ENCODE measurements at places on chromosomes 13 and 19.

- no peak for DNase-seq
These were observed 4.9 kb upstream of the TFDP1 start for GRCh38 chr13:113579686-113580085.

DNA sequence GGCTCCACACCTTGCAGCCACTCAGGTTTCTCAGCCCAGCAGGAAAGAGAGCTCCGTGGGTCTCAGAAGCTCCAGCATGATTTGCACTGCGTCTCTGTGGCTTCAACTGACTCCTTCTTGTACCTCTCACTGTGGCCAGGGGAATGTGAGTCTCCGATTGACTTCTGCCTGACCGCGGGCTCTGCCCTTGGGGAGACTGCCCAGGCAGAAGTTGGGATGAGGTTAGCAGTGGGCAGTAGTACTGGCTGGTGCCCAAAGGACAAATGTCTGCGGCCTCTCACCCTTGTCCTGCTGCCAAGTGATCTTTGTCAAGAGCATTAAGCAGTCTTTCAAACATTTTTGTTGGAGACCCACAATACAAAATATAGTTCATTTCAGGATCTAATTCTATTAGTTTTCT is 34.4 kb upstream of the FXYD3 start:
- DNase-seq: no peak

DNA sequence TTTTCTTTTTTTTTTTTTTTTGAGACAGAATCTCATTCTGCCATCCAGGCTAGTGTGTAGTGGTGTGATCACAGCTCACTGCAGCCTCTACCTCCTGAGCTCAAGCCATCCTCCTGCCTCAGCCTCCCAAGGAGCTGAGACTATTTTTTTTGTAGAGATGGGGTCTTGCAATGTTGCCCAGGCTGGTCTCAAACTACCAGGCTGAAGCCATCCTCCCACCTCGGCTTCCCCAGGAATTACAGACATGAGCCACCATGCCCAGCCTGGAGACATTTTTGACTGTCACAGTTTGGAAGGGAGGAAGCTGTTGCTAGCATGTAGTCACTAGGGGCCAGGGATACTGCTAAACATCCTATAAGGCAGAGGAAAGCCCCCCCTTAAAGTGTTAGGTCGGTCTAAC is 23.9 kb downstream of the ZIC5 start:
- no peak for DNase-seq

- DNase-seq: no peak
These were observed 129.8 kb downstream of the DLEU7 start for GRCh38 chr13:50713523-50714248.

GRCh38 chr13:109481040-109481439 is 305.3 kb downstream of the IRS2 start:
- no peak for DNase-seq

GRCh38 chr13:53098455-53098854 is 69.8 kb downstream of the OLFM4 start:
- DNase-seq: no peak

DNA sequence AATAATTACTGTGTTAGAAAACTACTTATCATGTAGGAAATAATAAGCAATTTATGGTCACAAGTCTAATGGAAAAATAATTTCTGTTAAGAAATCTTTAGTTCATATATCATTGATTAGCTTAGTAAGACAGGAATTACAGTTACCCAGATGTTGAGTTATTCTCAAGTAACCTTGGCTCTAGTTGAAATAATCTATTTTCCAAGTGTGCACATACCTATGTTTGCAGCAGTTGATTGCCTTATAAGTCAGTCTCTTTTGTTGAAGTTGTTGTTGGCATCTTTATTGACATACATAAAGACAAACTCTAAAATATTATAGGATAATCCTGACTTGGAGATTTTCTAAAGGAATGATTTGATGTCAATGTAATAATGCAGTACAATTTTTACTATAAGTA is 511.4 kb upstream of the KLF12 start:
- no peak for DNase-seq

DNA sequence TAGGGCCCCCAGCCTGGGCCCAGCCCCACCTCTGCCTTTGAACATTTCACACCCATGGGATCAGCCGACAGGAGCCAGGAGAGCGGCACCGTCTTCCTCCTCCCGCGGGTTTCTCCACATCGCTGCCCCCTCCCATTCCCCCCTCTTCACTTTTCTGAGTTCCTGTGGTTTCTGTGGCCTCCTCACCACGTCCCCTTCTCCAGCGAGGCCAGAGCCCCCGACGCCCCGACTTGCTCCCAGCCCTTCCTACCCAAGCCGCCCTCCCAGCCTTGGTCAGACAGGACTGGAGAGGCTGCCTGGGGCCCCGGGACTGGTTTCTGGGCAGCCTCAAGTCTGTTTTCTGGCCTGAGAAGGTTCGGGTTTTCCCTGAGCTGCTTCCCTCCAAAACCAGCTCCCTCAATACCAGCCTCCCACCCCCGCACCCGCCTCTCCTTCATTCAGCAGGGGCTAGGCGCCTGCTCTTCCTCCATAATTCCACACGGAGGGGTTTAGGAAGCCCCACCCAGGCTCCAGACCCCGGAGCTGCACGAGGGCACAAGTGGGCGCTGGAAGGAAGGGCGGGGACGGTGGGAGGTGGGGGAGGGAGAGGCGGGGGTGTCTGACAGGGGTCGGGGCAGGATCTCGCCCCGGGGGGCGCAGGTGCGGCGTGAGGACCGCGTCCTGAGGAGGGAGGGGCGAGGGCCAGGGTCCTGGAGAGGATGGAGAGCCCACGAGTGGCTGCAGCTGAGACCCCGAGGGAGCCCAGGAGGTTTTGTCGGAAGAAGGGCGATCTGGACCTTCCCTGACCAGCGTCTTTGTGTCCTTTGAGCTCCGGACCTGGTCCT is 4.0 kb upstream of the SIGLEC10 start:
- no peak for DNase-seq

GRCh38 chr13:43744261-43745031 is 42.3 kb downstream of the ENOX1 start:
- DNase-seq: no peak

GRCh38 chr13:94617389-94618000 is 15.8 kb downstream of the GPR180 start:
- DNase-seq: no peak

- DNase-seq: no peak
These were observed 1434.7 kb upstream of the PRR20A start for GRCh38 chr13:55705971-55706370.

DNA sequence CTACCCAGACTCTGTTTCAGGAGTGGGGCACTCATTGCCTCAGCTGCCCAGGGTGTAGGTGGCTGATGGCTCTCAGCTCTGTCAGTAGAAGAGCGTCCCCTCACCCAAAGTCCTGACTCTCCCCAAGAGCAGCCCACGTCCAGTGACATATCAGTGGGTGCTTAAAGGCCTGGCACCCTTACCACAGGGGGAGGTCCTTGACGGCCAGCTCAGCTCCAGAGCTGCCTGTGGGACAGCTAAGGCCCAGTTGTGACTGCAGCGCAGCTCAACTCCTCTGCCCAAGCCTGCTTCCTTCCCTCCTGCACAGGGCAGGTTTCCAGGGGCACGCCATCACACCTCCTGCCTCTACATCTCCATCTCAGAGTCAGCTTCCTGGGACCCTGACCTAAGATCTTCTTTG is 32.4 kb downstream of the GRIK5 start:
- no peak for DNase-seq

- DNase-seq: no peak
These were observed 5.2 kb upstream of the FBXO17 start for GRCh38 chr19:38980583-38981374.

- DNase-seq: no peak
These were observed 15.7 kb downstream of the FAM124A start for GRCh38 chr13:51237887-51238286.

GRCh38 chr13:41426047-41426446 is 31.3 kb upstream of the RGCC start:
- no peak for DNase-seq
